ENCODE measurements at places on chromosomes 5 and 9.

GRCh38 chr9:107177243-107177839 is 105.7 kb upstream of the RAD23B start:
- no peak for DNase-seq

DNA sequence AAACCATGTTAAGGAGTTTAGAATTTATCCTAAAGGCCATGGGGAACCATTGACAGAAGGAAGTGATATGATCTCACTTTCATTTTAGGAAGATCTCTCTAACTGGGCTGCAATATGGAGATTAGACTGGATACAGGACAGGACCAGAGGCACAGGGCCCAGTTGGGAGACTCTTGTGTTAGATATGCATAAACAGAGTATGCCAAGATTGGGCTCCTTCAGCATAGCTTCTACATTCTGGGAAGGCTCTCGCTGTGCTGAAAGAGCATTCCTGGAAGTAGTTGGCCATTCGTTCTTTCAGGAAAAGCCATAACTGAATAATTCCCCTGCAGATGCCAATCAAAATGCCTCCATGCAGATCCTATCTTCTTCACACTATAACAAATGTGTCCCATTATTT is 204.5 kb downstream of the CWC27 start:
- DNase-seq: no peak

DNA sequence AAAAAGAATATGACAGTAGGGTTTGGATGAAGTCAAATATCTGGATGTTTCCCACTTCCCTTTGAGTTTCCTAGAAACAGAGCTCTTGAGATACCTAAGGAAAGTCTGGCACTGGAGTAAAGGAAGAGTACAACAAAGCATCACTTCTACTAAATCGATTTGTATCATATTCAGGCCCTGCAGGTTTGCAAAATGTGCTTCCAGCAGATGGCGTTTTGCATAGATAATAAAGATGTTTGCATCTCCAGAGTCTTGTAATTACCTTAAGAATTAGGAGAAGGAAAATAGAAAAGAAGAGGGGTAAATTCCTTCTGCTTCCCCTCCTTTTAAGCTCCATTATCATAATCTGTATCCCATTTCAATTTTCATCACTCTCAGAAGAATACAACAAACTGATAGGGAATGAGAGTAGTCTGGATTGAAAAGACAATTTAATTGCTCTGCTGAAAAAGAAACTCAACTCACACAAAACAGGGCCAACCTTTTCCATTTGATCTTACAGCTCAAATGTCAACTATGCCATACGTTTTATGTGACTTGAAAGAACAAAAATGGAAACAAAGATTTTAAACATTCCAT is 380.4 kb downstream of the PTPRD start:
- DNase-seq: no peak

DNA sequence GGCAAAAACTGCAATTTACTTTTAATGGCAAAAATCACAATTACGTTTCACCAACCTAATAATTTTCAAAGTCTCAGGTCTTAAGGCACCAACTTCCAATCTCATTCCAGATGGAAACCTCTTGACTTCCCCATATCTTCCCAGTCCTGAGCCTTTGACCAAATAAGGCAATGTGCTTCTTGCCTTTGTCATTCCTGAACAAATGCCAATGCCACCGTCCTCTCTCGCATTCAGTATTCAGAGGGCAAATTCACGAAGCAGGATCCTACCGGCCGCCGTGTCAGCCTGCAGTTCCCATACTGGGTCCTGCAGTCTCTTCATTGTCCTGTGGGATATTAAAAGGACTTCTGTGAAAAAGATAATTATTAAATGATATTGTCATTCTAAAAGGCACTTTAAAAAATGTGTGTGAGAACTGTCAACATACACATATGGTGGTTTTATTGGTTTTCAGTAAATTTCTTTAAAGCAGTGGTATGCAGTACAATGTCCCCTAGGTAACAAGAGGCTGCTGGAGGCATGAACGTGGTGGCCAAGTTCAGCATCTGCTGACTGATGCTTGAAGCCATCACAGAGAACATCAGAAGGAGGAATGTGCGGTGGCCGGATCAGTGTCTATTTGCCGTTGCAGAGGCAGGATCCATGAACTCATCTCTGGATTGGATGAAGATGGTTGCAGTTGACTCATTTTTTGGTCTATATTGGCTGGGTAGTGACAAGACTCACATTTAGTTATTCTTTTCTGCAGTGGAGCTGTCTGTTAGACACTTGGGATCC is 101.4 kb upstream of the IRX4 start:
- DNase-seq: no peak

DNA sequence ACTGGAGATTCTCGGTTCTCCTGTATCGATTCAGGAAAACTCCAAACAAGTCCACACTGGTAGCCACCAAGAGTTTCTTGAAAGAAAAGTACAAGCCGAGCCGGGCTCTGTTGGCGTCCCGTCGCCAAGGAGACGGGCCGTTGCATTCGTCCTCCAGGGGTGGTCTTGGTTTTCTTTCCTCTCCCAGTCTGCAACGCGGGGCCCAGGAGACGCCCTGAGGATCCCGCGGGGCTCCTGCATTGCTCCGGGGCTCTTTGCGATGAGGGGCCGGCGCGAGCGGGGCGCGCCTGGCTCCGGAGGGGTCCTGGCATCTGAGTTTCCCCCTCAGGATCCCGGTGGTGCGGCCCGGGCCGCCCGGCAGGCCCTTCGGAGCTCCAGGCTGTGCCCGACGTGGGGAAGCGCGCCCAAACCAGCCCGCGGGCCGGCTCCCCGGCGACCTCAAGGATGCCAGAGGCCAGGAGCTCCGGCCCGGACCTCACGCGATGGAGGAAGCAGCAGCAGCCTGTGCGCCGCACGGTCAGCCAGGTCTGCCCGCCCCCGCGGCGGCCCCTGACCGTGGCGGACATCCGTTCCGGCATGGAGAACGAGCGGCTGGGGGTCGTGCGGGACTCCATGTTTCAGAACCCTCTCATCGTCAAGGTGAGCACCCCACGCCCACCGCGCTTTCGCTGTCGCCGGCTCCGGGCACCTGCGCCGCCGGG is at the start of gene CFAP77:
TSS of gene CFAP77 (plus strand) at position 384 of the 701 bp plus-strand sequence. CDS start at position 445, 61 bp downstream.
- no peak for DNase-seq

DNA sequence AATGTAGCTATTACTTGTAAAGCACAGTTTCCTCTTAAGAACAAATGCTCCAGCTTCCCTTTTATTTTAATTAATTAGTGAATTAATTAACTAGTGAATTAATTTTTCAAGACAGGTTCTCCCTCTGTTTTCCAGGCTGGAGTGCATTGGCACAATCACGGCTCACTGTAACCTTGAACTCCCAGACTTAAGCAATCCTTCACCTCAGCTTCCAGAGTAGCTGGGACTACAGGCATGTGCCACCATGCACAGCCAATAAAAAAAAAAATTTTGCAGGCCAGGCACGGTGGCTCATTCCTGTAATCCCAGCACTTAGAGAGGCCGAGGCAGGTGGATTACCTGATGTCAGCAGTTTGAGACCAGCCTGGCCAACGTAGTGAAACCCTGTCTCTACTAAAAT is 44.1 kb downstream of the FCHO2 start:
- DNase-seq: no peak
